CD8-positive, alpha-beta T cell (primary cell): ENCODE measurements at places on chromosomes 5 and 9. TPM values are rescaled to one million over a fixed set of nuclear protein-coding genes. Genes with fewer than 3 reads are reported as not detected.

DNA sequence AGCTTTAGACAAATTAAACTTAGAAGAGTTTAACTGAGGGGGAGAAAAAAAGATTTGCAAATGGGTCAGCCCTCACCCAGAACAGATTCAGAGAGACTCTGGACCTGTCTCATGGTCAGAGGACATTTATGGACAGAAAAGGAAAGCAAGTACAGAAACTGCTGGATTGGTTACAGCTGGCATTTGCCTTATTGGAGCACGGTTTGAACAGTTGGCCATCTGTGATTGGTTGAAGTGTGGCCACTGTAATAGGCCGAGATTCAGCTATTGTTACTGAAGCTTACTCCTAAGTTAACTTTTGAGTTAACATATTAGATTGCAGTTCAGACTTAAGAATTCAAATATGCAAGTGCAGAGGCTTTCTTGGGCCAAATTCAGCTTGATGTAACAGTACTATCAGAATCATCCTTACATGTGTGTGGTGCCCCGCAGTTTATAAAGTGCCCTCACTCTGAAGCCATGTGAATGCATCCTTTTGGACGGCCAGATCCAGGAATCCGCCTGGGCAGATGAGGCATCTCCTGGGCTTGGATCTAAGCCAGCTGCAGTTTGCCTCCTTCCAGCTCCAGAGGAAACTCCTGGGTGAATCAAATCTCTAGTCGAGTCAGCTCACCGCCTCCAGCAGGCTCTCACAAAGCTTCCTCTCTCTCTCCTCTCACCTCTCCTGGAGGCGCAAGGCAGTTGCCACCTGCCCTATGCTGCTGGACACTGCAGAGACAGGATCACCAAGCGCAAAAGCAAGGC, 165.2 kb downstream of the ADAMTS12 start:
- DNase-seq: no peak

GRCh38 chr5:59354811-59355210, 538.7 kb downstream of the PDE4D start:
- DNase-seq: no peak

Gene PCDHB4
- not detected for total RNA-seq

DNA sequence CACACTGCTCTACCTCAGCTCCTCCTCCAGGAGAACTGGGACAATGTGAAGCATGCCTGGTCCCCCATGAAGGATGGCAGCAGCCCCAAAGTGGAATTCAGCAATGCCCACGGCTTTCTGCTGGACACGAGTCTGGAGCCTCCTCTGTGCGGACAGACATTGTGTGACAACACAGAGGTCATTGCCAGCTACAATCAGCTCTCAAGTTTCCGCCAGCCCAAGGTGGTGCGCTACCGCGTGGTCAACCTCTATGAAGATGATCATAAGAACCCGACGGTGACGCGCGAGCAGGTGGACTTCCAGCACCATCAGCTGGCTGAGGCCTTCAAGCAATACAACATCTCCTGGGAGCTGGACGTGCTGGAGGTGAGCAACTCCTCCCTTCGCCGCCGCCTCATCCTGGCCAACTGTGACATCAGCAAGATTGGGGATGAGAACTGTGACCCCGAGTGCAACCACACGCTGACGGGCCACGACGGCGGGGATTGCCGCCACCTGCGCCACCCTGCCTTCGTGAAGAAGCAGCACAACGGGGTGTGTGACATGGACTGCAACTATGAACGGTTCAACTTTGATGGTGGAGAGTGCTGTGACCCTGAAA, 34.1 kb downstream of the PAPPA start:
- DNase-seq: no peak

DNA sequence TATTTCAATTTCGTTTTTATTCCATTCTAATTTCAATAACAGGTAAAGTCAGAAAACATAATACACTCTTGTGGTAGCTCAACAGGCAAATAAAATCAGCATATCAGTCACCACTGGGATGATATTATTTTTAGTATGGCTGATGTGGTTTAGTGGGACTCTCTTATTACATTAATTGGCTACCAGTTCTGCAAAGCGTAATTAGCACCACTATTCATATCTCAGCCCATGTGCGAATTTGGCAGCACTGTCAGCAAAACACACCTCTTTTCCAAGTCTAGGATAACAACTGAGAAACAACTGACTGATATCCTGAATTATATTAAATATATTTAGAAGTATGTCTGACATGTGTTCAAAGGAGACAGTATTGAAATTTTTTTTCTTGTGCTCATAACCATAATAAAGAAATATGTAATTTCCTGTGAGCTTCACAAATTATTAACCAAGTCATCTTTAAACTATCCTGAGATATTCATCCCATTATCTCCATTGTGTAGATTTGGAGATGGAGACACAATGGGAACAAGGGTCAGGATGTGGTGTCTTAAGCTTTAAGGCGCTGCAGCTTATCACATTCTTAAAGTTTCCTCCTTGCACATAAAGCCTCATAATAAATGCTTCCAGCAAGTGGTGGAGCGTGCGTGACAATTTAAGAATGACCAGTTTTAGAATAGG, 212.4 kb downstream of the TLE1 start:
- no peak for DNase-seq

GRCh38 chr9:34796924-34797323, 87.0 kb upstream of the CCL21 start:
- no peak for DNase-seq

DNA sequence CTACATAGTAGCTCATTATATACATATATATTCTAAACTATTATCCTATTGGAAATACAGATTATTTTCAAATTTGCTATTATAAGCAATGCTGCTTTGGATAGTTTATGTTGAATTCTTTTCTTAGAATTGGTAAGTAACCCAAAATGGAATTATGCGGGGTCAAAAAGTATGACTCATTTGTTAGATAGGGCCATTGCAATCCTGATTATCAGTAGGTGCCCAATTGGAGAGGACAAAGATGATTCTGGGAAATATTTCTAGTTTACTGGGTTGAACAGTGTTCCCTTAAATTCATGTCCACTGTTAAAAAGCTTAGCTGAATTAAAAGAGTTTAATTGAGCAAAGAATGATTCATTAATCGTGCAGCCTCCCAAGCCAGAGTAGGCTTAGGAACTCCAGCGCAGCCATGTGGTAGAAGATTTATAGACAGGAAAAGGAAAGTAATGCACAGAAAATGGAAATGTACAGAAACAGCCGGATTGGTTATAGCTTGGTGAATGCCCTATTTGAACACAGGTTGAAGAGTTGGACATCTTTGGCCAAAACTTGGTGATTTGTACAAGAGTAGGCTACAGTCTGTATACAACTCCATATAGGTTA, 81.8 kb downstream of the GDNF start:
- DNase-seq: no peak
